ENCODE measurements at places on chromosomes 2 and 18.
A peak's percentile ranks its signal among the peaks of the same experiment; 100 is the strongest.

GRCh38 chr2:144261336-144261735 lies 258.6 kb downstream of the ZEB2 start:
- no peak for DNase-seq

GRCh38 chr2:122079844-122080243 lies 324.4 kb downstream of the TSN start:
- DNase-seq = no peak

- no peak for DNase-seq
Measured at GRCh38 chr2:181853696-181854095, 37.8 kb upstream of the ITPRID2 start.

DNA sequence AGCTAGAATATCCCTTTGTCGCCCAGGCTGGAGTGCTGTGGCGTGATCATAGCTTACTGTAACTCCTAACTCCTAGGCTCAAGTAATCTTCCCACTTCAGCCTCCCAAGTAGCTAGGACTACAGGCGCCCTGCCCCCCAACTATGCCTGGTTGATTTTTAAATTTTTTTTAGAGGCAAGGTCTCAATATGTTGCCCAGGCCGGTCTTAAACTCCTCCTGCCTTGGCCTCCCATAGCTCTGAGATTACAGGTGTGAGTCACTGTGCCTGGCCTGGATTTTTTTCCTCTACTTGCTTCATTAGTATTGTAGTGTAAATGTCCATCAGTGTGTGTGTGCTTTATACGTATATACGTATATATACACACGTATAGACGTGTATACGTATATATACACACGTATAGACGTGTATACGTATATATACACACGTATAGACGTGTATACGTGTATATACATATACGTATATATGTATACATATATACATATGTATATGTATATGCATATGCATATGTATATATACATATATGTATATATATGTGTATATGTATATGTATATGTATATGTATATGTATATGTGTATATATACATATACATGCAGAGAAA lies 124.4 kb downstream of the DIS3L2 start:
- DNase-seq = no peak

- no peak for DNase-seq
Measured at GRCh38 chr2:101887328-101887727, 104.4 kb upstream of the IL1R2 start.

DNA sequence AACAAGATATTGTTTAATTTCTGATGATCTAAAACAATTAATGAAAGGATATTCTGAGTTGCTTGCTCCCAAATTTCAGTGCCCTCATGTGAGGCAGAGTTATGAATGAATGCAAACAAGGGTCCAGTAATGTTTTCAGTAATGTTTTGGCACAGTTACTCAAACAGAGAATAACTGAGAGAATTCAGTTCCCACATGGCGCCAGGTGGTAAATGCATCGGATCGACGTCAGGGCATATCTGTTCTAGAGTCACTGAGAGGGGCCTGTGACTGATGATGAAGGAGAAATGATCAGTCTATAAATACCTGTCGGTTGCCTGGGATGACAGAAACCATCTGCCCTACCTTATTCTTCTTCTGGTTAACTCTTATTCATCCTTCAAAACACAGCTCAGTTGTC lies 81.4 kb downstream of the KCNS3 start:
- DNase-seq = no peak

DNA sequence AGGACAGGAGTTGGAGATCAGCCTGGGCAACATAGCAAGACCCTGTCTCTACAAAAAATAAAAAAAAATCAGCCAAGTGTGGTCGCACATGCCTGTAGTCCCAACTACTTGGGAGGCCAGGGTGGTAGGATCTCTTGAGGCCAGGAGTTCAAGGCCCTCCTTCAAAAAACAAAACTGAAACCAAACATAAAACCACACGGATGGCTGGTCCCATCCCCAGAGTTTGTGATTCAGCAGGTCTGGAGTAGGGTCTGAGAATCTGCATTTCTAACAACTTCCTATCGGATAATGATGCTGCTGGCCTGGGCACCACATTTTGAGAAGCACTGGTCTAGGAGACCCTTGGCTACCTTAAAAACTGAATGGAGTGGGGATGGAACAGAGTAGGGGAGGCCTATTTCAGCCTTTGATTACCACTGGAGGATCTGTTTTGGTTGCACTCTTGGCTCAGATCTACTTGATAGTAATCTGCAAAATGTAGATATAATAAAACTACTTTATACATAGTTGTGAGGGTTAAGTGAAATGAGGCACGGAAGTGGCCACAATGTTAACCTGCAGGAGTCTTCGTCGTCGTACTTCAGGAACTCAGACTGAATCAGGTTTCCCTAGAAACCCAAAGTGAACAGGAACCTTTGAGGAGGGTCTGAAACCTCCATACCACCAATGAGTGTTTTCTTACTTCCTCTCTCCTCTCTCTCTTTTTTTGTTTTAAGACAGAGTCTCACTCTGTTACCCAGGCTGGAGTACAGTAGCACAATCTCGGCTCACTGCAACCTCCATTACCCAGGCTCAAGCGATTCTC lies 25.5 kb upstream of the NFE2L2 start:
- DNase-seq = no peak

- DNase-seq = no peak
Measured at GRCh38 chr2:238513346-238513745, 86.6 kb downstream of the ASB1 start.

GRCh38 chr2:86035376-86035882 lies 70.3 kb downstream of the POLR1A start:
- no peak for DNase-seq

DNA sequence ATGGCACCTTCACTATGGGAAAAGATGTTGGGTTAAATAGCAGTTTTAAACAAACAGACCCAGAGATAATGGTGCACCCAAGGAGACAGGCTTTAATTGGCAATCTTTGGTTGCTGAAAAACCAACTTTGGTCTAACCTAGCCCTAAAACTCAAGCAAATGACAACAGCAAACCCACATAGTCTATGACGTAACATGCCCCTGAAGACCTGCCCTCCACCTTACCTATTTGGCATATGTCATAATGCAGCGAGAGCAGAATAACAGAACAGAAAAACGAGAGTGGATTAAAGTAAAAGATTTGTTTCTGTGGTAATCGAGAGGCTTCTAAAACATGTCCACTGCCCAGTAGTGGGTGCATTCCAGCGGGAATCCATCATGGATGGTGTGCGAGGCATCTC lies 200.7 kb downstream of the DCDC2C start:
- no peak for DNase-seq

- DNase-seq = no peak
Measured at GRCh38 chr2:106577255-106577651, 90.1 kb downstream of the CD8B2 start.

DNA sequence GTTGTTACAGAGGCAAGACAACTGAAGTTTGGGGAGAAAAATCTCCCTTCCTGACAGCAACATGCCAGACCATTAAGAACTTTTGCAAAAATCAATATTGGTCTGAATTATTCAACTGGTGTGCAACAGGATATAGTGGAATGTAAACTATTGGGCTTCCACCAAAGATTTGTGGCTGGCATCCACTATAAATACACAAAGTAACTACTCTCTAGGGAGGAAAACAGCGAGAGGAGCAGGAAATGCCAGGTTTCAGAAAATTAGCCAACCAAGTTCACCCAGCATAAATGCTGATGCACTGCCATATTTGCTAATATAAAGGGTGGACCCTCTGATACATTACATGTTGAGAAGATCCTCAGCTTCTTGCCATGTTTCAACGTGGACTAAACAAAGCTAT lies 267.6 kb upstream of the LYPD1 start:
- no peak for DNase-seq

DNA sequence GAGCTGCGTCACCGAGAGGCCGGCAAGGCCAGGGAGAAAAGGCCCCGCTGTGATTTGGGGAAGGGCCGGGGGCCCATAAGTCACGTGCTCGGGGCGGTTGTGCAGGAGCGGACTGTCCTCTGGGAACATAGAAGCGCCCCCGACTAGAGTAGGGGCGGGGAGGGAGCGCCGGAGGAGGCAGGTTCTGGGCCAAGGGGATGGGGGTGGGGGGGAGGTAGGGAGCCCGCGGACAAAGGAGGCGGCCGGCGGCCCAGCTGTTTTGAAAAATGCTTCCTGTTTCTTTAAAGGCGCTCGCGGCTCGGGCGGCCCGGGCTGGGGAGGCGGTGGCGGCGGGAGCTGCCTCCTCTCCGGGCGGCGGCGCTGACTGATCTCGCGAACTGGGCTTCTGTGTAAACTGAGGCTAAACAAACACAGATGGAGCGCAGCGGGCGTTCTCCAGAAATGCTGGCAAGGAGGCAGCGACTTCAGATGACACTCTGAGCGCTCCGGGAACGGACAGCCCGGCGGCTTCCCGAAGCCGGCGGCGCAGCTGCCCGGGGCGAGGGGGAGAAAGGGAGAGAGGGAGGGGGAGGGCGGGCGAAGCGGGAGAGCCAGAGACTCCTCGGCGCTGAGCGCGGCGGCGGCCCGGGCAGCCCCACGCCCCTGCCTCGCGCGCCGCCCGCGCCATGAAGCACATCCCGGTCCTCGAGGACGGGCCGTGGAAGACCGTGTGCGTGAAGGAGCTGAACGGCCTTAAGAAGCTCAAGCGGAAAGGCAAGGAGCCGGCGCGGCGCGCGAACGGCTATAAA lies at the start of gene ATOH8:
ATOH8 (plus strand) TSS at position 467 of the 788 bp plus-strand sequence; CDS start at position 666, 199 bp downstream.
- peak; percentile 76 for DNase-seq

Measured in ovary (tissue), 10 donors.